Bronchial epithelial cell (primary cell): ENCODE measurements at places on chromosomes 6 and 20. TPM values are rescaled to one million over a fixed set of nuclear protein-coding genes. Genes with fewer than 3 reads are reported as not detected.

DNA sequence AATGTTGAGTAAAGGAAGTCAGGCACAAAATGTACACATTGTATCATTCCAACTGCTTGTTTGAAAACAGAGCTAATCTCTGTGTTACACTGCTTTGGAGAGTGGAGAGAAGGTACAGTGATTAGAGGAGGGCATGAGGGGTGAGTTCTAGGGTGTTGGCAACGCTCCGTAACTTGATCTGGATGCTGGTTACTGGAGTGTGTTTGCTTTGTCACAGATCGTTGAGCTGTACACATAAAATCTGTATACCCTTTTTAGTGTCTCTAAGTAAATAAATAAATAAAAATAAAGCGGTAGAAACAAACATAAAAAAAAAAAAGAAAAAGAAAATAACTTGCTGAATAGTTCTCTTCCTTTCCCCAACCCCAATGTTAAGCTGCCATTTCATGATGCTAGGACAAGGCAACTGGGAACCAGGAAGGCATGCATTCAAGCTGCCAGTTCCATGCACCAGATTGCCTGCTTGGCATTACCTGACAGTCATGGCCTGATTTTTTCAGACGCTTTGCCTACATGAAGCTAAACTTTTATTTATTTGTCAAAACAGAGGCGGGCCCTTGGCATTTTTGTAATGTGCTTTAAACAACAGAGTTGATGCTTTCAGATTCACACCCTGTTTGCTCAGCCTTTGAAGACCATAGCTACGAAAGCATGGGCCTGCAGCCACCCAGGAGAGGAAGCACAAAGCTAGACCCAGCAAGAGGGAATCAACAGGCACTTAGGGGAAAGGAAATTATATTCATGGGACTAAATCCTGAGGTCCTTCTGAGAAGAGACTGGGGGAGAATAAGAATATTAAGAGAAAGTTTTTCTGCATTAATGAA lies 21.2 kb downstream of the TNFRSF21 start:
- DNase-seq = no peak

DNA sequence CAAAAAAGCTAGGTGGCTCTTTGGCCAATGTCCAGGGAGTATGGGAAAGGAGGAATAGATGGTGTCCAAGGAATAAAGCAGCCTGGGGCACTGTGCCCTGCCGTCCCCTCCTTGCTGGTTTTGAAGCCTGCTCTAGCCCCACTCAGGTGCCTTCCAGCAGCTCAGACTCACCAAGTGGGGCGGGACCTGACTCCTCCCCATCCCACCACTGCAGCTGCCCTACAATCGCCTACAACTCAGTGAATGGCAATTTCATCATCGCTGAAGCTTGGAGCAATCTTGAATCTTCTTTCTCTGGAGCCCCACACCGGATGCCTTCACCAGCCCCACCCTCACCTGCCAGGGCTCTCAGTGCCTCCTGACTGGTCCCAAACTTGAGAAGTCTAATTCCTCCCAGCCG lies 56.4 kb upstream of the NXT1 start:
- DNase-seq = no peak

- DNase-seq = peak; percentile 78
These were observed 949.6 kb downstream of the TBC1D32 start for GRCh38 chr6:120384671-120385070.

GRCh38 chr6:154478021-154478700 lies 32.3 kb downstream of the CNKSR3 start:
- DNase-seq = no peak

GRCh38 chr6:121711472-121711871 lies 276.0 kb downstream of the GJA1 start:
- no peak for DNase-seq

DNA sequence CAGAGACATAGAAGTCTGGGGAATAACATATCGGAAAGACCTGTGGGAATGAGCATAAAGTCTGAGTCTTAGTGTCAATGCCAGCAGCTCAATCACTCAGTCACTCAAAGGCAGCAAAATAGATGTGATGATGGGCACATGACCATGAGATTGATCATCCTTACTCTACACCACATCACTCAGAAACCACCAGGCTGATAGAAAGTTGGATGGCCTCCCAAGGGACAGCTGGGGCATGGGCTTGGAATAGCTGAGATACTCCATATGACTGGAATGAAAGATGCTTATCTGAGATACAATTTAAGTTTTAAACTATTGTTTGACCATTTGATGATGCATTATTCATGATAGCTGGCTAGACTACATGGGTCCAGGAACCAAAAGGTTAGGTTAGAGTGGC lies 80.9 kb upstream of the F13A1 start:
- DNase-seq = no peak

DNA sequence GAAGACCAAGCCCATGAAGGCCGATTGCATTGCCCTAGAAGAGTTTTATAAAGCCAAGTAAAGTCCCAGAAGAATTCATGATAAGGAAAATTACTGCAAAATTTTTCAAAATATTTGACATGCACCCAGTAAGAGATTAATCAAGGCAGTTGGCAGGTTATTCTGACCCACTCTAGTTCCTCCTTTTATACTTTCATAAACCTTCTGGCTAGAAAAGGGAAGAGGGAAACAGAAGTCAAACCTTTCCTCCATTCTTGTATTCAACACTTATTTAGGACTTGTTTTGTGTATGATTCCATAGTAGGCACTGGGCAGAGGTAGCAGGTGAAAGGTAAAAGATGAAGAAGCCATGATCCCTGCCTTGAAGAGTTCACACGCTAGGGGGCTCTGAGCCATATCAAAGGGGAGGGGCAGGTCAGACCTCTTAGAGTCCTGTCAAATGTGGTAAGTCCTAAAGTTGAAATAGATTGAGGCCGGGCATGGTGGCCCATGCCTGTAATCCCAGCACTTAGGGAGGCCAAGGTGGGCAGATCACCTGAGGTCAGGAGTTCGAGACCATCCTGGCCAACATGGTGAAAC lies 85.4 kb downstream of the NDUFAF5 start:
- DNase-seq = no peak

GRCh38 chr6:37205997-37206340 lies 36.0 kb downstream of the PIM1 start:
- no peak for DNase-seq

GRCh38 chr20:4736875-4737274 lies 15.2 kb downstream of the PRND start:
- DNase-seq = no peak

DNA sequence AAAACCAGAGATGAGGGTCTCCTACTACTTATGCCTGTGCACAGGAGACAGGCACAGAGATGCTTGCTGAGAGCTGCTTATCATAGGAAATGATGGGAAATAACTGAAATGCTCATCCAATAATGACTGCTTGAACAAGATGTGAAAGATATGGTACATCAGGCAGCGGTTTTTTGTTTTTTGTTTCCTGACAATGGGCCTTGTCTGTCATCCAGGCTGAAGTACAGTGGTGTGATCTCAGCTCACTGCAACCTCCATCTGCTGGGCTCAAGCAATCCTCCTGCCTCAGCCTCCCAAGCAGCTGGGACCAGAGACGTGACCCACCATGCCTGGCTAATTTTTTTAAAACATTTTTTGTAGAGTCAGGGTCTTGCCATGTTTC lies 1.2 kb upstream of the RIPOR3 start:
- no peak for DNase-seq

- no peak for DNase-seq
These were observed 143.1 kb downstream of the ADGRG6 start for GRCh38 chr6:142444881-142445301.

- DNase-seq = peak; percentile 27
These were observed 331.8 kb upstream of the BTBD3 start for GRCh38 chr20:11585752-11586352.

DNA sequence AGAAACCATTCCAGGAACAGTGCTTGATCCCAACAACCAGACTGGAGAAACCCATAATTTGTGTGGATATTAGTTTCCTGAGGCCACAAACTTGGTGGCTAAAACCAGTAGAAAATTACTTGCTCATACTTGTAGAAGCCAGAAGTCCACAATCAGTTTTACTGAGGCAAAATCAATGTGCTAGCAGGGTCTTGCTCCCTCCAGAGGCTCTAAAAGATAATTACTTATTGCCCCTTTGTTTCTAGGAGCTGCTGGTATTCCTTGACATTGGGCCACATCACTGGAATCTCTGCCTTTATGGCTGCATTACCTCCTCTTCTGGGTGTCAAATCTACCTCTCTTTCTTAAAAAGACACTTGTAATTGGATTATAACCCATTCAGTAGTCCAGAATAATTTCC lies 142.2 kb upstream of the SAMD5 start:
- DNase-seq = no peak

DNA sequence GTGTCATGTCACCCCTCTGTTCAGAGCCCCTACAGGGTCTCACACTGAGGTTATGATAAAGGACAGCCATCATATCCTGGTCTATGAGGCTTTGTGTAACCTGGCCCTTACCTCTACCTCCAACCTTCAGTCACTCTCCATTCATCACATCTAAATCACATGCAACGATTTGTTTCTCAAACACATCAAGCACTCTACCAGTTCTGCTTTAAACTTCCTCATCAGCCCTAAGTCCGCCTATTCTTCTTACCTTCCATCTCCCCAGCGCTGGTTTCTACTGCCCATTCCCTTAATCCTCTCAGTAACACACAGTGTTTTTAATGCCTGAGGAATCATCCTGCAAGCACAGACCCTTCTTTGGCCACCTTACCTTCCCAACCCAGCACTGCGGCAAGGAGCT lies 17.9 kb upstream of the BACH2 start:
- no peak for DNase-seq

GRCh38 chr20:19682249-19682648 lies 75.8 kb upstream of the RIN2 start:
- DNase-seq = no peak

DNA sequence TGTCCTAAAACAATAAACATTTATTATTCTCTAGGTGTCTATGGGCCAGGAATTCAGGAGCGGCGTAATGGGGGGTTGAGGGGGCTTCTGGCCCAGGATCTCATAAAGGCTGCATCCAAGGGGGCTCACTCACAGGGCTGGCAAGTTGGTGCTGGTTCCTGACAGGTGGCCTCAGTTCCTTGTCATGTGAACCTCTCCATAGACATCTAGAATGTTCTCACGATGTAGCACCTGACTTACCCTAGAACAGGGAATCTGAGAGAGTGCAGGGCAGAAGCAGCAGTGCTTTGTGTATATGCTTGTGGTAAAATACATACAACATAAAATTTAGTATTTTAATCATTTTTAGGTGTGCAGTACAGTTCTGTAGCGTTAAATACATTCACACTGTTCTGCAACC lies 57.1 kb downstream of the PHF20 start:
- DNase-seq = no peak

GRCh38 chr6:16056263-16056870 lies 72.5 kb upstream of the MYLIP start:
- peak; percentile 8 for DNase-seq

- no peak for DNase-seq
These were observed 6.7 kb downstream of the SDC4 start for GRCh38 chr20:45341579-45341938.

- peak; percentile 77 for DNase-seq
These were observed 42.1 kb downstream of the KLHL31 start for GRCh38 chr6:53623497-53623896.

DNA sequence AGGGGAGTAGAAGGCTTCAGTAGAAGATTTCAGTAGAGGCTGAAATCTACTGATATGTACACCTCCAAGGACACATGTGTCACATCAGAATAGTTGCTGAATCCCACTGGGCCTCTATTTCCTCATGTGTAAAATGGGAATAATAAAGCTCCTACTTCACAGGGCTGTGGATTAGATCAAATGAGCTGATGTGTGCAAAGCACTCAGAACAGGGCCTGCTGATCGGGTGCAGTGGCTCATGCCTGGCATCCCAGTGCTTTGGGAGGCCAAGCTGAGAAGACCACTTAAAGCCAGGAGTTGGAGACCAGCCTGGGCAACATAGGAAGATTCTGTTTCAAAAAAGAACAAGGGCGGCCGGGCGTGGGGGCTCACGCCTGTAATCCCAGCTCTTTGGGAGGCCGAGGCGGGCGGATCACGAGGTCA lies 8.1 kb upstream of the AP5S1 start:
- DNase-seq = peak; percentile 10

- DNase-seq = peak; percentile 65
These were observed at the start of gene SNAP25 for GRCh38 chr20:10218536-10219451. Gene SNAP25, plus strand, starts transcription at chr20:10218830. Its CDS starts 56,662 bp downstream, at chr20:10275492.

DNA sequence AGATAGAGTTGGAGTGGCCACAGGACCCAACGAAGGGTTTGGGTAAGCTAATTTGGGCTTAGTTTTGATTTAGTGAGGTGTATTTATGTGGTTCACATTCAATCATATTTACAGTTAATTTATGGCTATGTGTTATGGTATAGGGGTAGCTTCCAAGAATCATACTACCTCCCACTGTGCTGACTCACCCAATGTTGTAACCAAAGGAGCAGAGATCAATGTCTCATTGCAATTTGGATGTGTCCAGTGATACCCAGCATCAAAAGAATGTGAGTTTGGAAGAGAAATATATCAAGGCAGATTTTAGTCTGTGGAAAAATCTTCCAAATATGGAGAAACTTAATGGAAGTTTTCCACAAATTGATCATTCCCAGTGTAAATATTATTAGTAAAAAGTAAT lies 25.3 kb upstream of the SMIM8 start:
- no peak for DNase-seq

DNA sequence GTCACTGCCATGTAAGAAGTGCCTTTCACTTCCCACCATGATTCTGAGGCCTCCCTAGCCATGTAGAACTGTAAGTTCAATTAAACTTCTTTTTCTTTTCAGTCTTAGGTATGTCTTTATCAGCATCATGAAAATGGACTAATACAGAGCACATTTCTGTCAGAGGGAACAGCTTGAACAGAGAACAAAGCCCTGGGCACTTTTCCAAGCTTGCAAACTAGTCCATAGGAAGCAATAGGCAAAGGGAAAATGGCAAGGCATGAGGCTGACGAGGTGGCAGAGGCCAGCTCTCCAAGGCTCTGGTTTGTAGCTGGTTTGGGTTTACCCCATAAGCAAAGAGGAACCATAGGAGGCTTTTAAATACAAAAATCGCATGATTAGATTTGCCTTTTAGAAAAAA lies 185.1 kb upstream of the HDDC2 start:
- DNase-seq = no peak

- peak; percentile 17 for DNase-seq
These were observed 32.8 kb downstream of the TCF15 start for GRCh38 chr20:577167-577791.

The IPCEF1 gene
- total RNA-seq = under 0.01 and 0.26 TPM in 2 replicates

The LHFPL5 gene
- total RNA-seq = not detected in 2 replicates

The GATA5 gene
- total RNA-seq = not detected in 2 replicates

The NOP56 gene
- 166 and 288 TPM in 2 replicates for total RNA-seq

The SPATA25 gene
- 0.53 and 0.90 TPM in 2 replicates for total RNA-seq

The SMOC2 gene
- 0.53 and 0.90 TPM in 2 replicates for total RNA-seq

The SSTR4 gene
- not detected in 2 replicates for total RNA-seq

The FAM217A gene
- not detected in 2 replicates for total RNA-seq

The PROKR2 gene
- total RNA-seq = not detected in 2 replicates

The RSPO4 gene
- not detected in 2 replicates for total RNA-seq

The SNPH gene
- total RNA-seq = 1.7 and 1.8 TPM in 2 replicates

The SLC17A2 gene
- total RNA-seq = not detected in 2 replicates

The MCHR2 gene
- total RNA-seq = not detected in 2 replicates
